ENCODE measurements at places on chromosomes 2 and 18.

GRCh38 chr18:78629426-78629825 lies 350.2 kb upstream of the SALL3 start:
- no peak for DNase-seq

DNA sequence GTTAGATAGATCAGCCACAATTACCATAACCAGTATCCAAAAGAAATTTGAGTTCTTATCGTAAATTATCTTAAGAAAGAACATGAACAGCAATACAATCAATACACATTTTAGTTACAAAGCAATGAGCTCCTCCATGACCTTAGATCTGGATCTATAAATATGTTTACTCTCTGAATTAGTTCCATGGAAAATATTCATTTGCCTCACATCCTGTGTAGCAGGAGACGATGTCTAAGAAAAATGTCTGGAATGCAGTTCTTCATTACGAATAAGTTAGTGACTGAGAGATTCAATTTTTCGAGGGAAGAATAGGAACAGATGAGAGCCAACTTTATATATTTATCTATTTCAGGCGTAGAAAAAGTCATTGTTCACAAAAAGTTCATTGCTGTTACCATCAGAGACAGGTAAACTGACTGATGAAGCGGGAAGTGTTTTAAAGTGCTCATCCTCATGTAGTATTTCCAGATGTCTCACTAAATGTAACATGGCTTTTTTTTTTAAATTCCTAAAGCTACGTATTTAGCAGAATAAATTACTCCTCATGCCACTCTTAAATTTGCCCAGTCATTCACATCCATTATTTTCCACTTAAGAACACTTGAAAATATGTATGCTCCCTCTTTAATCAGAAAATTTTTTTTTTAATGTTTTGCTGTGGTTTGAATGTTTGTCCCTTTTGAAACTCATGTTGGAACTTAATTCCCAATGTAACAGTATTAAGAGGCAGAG lies 106.5 kb upstream of the SCN1A start:
- no peak for DNase-seq

- DNase-seq, result no peak
Measured at GRCh38 chr2:112301171-112301584, 25.8 kb downstream of the ZC3H6 start.

DNA sequence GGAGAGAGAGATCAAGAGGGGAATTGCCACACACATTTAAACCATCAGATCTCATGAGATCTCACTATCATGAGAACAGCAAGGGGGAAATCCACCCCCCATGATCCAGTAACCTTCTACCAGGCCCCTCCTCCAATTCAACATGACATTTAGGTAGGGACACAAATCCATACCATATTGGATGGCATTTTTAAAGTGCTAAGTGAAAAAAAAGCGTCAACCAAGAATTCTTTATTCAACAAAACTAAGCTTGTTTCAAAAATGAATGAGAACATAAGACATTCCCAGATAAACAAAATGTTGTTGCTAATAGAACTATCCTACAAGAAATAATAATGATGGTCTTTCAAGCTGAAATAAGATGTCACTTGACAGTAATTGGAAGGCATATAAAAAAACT lies 626.2 kb upstream of the LRRTM1 start:
- DNase-seq, result no peak

GRCh38 chr2:240394549-240394948 lies 40.9 kb upstream of the GPC1 start:
- DNase-seq, result no peak

- no peak for DNase-seq
Measured at GRCh38 chr2:208466151-208466919, 59.7 kb downstream of the PTH2R start.

GRCh38 chr2:11562476-11562875 lies 28.6 kb downstream of the GREB1 start:
- DNase-seq, result no peak

- no peak for DNase-seq
Measured at GRCh38 chr18:58013241-58014211, 30.5 kb upstream of the NEDD4L start.

GRCh38 chr18:49924293-49924983 lies 111.1 kb upstream of the ACAA2 start:
- no peak for DNase-seq

GRCh38 chr2:145007960-145008263 lies 488.0 kb upstream of the ZEB2 start:
- DNase-seq, result no peak

- DNase-seq, result no peak
Measured at GRCh38 chr18:49517483-49517882, 30.4 kb upstream of the C18orf32 start.

- DNase-seq, result no peak
Measured at GRCh38 chr18:32884543-32884942, 111.7 kb upstream of the KLHL14 start.

- DNase-seq, result no peak
Measured at GRCh38 chr18:72700961-72701710, 157.0 kb upstream of the CBLN2 start.

DNA sequence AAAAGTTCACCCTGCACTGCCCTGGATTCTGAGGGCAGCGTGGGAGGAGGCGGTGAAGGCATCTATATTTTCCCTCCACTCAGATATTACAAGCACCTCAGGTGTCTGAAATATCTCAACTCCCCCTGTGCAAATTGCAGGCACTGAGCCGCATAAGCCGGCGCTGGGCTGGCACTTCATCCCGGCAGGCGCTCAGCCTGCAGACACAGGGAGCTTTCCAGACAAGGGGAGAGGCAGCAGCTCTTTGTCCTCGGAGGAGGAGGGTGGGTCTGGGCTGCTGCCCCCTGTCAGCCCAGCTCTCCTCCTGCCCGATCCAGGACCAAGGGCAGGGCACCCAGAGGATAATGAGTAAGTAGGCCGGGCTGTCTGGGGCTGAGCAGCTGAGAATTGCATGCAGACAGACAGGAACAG lies 189.3 kb upstream of the MYT1L start:
- DNase-seq, result no peak

DNA sequence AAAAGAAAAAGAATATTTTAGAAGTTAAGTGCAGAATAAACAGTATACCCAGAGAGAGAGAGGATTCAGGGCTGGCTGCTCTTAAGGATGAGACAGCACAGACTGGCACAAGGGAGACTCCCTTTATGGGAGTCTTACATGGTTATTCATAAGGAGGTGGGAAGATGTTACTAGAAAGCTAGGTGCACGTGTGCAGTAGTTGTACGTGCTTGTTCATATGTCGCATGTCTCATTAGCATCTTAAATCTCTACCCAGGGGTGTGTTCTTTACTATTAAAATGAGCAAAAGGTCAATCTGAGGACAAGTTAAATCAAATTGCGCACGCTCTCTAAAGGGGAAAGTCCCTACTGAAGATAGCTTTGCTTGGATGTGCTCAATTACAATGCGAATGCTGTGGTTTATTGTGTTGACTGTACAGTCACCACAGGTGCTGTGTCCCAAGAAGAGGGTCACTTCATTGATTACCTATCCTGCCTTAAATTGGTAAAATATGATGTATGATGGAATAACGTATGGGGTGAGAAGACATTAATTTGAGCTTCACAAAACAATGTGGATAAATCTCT lies 368.0 kb upstream of the SPHKAP start:
- DNase-seq, result no peak

GRCh38 chr2:100554798-100555407 lies 7.9 kb upstream of the PDCL3 start:
- DNase-seq, result no peak

DNA sequence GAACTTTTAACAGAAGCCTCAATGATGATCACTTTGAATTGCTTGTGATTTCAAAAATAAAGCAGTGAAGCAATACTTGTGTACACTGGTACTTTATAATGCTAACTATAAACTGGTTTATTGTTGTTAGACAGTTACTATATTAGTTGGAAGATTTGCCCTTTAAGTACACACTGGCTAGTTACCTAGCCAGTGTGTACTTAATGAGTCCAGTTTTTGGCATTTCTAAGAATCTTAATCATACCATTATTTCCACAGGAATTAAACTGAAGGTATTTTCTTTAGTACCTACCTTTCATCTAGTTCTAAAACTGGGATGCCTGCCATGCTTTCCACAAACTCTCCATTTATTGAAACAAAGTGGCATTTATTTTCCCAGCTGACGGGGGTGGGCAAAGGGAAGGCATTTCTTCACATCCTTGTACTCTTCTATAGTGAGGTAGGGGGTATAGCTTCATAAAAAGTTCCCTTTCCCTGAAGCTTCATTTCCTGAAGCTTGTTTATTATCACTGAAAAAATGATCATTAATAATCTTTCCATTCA lies 49.9 kb downstream of the UGP2 start:
- no peak for DNase-seq

DNA sequence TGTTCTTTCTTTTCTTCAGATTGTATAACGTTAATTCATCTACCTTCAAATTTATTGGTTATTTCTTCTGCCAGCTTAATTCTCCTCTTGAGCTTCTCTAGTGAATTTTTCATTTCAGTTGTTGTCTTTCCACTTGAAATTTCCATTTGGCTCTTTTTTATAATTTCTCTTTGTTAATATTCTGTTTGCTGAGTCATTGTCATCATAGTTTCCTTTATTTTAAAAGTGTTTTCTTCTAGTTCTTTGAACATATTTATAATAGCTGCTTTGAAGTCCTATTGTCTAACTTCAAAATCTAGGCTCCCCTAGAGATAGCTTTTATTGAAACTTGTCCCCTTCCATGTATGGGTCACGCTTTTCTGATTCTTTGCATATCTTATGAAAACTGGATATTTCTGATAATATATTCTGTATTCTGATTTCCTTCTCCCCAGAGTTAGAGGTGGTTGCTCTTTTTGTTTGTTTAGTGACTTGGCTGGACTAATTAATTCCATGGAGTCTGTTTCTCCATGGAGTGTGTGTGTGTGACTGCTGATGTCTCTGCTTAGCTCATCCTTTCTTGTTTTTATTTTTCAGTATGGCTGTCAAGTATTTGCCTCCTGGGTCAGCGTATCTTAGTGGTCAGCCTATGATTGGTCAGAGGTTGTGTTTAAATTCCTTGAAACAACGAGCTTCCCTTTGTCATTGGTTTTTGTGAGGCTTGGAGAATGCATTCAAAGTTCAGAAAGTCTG lies 47.6 kb downstream of the DIS3L2 start:
- DNase-seq, result no peak

GRCh38 chr2:118791483-118791882 lies 56.0 kb downstream of the EN1 start:
- DNase-seq, result no peak

DNA sequence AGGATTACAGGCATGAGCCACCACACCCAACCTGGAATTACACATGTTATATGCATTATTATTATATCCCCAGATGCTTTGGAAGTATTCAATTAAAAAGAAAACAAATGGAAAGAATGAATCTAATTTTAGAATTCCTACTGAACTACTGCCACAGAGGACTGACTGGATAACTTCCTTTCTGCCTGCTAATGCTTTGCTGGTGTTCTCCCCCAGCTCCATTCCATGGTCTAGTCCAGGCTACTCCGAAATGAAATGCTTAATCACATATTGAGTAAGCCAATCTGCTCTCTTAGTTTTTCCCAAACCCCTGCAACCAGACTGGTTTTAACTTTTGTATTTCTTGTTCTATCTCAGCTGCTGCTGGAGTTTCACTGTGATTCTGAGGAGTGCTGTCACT lies 519.1 kb downstream of the SOX11 start:
- DNase-seq, result no peak

DNA sequence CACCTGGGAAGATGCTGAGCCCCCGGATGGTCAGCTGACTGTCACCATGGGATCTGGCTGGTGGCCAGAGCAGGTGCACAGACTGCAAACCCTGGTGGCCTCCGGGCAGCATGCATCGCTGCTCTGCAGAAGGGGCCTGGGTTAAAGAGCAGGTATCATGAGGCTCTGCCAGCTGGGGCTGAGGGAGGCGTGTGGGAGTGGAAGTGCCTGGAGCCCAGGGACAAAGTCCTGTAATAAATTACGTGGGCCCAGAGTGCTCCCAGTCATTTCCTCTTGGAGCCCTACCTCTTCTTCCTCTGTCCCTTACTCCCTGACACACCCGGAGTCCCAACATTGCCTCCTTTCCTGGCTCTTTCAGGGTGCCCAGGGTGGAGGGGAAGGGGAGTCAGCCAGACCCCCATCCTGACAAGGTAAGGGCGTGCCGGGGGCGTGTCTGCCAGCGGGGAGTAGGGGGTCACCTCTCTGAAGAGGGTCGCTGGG lies at the start of gene MYO7B:
MYO7B (plus strand) TSS at position 262 of the 480 bp plus-strand sequence. CDS start 24,040 bp downstream, outside the sequence.
- no peak for DNase-seq

DNA sequence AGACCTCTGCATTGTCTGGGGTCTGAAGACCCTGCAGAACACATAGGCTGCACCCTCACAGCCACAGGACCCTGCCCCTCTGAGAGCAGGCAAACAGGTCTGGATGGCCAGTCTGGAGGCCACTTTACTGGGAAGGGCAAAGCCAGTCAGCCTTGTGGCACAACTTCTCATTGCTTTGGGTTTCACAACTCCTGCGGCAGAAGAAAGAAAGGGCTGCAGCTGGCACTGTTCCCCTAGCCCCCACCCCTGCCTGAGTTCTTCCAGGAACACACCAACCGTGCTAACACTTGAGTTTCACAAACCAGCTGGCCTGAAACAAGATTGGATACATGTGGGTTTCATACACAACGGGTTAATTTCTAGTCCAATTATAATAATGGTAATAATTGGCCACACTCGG lies 276.5 kb upstream of the MGAT5 start:
- no peak for DNase-seq

- no peak for DNase-seq
Measured at GRCh38 chr2:12031866-12032265, 285.4 kb downstream of the LPIN1 start.

- DNase-seq, result no peak
Measured at GRCh38 chr2:129794116-129794515, 185.3 kb upstream of the RAB6C start.

DNA sequence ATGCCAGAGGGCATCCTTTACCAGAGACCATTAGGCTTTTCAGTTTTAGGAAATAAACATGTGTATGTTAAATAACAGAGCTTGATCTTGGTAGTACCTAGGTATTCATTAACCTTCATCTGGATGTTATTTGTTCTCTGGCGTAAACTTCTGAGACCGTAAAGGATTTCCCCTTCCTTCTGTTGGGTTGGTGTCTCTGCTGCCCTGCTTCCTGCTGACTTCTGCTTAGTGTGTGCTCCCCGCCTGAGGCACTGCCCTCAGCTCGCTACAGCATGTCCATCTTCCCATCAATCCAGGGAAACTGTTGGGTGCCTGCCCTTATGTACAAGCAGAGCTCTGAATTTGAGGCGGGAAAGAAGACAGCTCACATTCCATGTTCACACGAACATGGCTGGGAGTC lies 177.9 kb downstream of the TPGS2 start:
- no peak for DNase-seq

GRCh38 chr2:177817300-177817699 lies 255.3 kb downstream of the PDE11A start:
- no peak for DNase-seq

- no peak for DNase-seq
Measured at GRCh38 chr2:1644427-1644826, 99.9 kb downstream of the PXDN start.

DNA sequence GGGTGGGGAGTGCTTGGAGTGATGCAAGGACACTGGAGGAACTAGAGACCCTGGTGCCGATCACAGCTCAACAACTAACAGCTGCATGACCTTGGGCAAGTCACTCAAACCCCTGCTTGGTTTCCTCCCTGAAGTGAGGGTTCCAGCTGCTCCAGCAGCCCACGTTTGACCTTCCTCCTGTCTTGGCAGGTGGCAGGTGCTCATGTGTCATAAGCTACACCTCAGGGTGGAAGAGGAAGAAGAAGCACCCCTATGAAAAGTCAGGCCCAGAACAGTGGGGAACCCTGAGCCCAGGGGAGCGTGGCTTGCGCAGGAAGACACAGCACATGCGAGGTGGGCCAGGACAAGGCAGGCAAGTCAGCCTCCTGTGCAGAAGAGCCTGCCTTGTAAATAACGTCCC lies 42.4 kb downstream of the MRPL35 start:
- no peak for DNase-seq

GRCh38 chr2:112321375-112322320 lies 46.3 kb downstream of the ZC3H6 start:
- DNase-seq, result no peak
